ENCODE measurements at places on chromosomes 5 and 9.

DNA sequence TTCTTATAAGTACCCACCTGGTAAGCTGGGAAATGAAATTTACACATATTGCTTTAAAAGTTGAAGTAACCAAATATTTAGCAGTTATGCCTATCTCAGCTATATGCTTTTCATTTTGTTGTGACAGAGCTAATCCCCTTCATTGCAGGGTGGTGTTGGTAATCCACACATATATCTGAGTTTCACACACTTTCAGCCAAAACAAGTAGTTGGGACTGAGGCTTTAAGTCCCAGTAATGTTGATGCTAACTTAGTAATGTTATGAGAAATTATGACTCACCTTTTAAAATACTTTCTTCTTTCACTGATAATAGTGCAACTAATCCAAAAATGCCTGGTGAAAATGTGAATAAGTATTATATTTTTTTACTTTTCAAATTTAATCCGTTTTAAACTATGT is 19.2 kb upstream of the RICTOR start:
- no peak for DNase-seq

- DNase-seq: no peak
These were observed 49.2 kb upstream of the KCNN2 start for GRCh38 chr5:114312658-114313057.

DNA sequence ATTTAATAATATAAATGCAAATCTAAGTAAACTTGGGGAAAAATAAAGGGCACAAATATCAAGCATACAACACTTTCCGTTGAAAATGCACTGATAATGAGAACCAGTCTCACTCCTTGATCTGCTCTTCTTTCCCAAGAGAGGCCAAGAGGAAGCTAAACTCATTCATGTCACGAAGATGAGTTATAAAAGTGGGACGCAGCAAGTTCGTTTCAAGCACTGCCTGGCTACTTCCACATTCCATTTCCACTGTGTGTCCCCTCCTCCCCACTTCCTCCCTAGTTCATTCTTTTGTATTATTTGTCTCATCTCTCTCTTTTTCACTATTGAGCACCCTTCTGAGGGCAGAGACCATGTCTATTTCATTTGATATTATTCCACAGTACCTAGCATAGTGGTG is 158.1 kb downstream of the SLC24A2 start:
- no peak for DNase-seq

DNA sequence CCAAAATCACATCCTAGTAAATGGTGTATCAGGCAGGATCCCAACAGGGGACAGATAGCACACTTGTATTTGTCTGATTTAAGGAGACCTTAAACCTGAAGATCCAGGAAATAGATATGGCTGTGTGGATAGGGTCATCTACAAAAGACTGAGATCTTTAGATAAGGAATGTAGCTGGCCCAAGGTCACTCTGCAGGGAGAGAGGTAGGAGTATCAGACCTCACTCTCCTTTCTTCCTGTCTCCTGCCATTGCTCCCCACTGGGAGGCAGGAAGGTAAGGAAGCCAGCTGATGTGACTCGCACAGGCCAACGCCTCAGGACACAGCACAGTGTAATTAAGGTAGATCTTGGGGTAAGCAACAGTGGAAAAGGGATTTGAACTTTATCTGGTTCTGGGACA is 85.8 kb downstream of the PLPPR1 start:
- DNase-seq: no peak

DNA sequence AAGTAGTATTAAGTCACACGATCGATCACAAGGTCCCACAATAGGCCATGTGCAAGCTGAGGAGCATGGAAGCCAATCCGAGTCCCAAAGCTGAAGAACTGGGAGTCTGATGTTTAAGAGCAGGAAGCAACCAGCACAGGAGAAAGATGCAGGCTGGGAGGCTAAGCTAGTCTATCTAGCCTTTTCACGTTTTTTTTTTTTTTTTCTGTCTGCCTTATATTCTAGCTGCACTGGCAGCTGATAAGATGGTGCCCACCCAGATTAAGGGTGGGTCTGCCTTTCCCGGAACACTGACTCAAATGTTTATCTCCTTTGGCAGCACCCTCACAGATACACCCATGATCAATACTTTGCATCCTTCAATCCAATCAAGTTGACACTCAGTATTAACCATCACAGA is 6.5 kb downstream of the PPIP5K2 start:
- DNase-seq: no peak

GRCh38 chr5:173327948-173328843 is at the start of gene STC2:
Gene STC2, minus strand, starts transcription at chr5:173328414. Its CDS starts 221 bp downstream, at chr5:173328193.
- DNase-seq: no peak

Measured in activated CD8-positive, alpha-beta memory T cell treated with anti-CD3 and anti-CD28 coated beads for 1 hour (primary cell).